ENCODE measurements at places on chromosomes 7 and 10.

DNA sequence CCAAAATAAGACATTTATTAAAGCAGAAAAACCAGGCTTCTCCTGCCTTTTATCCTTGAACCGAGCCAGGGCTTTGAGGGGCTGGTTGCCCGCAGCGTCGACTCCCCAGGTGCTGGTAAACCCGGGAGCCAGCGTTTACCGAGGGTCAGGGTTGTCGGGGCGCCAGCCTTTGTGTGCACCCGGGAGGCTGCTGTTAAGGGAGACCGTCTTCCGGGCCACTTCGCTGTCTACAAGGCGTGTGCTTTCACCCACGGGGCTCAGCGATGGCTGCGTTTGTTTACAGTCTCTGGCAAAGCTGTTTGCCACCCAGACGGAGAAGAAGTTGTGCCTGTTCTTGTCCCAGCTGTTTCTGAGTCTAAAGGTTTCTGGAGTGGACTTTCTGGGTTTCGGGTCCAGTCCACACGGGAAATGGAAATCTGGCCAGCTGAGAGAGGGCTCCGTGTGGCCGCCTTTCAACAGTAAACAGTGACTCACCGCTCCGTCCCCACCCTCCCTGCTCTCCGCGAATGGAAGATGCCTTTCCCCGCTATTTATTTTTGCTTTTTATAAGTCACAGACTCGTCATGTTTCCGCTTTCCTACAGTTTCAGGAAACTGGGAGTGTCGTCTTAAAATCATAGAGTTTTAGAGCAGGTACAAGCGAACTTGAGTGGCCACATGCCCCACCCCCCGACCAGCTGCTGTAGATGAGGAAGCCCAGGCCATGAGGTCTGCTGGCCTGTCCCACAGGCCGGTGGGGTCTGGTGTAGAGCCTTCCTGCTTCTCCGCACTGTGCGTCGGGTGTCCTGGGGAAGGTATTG is 2.2 kb downstream of the MAFK start:
- peak; percentile 14 for DNase-seq

GRCh38 chr7:45149606-45150005 is 8.0 kb upstream of the RAMP3 start:
- DNase-seq, result no peak

DNA sequence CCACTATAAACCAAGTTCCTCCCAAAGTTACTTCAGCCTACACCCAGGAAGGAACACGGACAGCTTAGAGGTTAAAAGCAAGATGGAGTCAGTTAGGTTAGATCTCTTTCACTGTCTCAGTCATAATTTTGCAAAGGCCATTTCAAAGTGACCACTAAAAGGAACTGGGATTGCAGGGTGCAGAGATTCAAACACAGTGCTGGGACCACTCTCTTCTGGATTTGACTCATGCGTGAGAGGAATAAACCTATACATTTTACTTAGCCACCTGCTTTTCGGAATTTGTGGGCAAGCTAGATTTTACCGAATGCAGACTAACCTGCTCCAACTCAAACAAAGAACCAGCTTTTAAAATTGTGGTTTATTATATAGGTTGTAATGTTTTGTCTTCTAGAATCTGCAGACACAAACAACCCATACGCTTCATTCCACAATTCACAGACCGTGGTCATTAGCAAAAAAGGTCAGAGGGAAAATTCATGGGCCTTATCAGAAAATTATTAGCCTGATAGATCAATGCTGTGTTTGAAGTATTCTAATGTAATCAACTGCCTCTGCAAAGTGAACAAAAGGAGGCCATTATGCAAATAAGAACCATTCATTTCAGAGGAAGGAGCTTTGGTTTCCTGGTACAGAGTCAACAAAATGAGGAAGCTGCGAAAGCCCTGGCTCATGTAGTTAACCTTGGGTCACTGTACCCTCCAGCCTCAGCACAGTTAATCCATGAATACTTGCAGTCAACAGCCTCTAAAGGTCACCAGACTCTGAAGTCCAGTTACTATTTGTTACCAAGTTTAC is 342.7 kb upstream of the KLF6 start:
- DNase-seq, result no peak

DNA sequence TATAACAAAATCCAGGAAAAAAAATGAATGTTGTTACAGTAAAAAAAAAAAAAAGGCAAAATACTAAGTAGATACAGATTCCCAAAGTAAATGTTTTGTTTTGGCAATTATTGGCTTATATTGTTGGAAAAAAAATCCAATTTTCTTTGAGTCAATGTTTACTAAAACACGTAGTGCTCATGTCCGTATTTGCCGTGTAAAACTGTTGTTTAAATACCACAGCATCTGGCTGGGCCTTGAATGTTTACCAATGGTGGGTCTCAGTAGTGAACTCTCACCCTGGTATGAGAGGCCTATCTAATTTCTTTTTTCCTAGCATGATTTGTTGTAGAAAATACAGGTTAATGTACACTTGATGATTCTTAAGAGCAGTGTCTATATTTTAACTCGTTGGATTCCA is 41.4 kb upstream of the SLC26A5 start:
- DNase-seq, result no peak

GRCh38 chr7:15801041-15801440 is 114.6 kb upstream of the MEOX2 start:
- no peak for DNase-seq

DNA sequence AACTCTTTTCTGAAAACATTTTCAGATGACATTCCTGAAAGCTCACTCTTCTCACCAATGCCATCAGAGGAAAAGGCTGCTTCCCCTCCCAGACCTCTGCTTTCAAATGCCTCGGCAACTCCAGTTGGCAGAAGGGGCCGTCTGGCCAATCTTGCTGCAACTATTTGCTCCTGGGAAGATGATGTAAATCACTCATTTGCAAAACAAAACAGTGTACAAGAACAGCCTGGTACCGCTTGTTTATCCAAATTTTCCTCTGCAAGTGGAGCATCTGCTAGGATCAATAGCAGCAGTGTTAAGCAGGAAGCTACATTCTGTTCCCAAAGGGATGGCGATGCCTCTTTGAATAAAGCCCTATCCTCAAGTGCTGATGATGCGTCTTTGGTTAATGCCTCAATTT is 16.5 kb downstream of the ANLN start:
- no peak for DNase-seq

GRCh38 chr7:42210333-42210732 is 26.7 kb downstream of the GLI3 start:
- DNase-seq, result no peak

DNA sequence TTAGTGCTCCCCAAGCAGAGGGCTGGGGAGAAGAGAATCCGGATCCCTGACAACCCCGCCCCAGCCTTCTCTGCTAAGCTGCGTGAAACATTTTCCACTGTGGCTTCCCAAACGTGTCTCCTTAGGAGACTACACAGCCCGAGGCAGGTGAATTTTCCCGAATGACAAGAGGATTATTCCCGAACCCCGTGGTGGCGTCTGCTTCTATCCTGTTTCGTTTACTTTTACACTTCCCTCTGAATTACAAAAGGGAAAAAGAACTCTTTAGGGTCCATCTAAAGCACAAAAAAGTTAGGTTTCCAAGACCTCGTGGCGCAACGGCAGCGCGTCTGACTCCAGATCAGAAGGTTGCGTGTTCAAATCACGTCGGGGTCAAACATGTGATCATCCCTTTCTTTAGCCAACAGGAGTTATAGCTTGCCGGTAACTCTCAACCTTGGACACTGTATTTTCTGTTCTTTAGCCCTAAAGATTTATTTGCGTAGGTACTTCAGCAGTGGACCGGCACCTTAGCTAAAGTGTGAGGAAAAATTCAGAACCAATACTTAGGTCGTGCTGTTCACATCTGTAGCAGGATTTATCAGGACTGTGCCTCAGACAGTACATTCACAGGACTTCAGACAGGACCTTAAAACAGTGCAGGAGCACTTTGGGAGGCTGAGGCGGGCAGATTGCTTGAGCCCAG is 3.2 kb upstream of the ZNF789 start:
- no peak for DNase-seq

GRCh38 chr7:75776295-75776971 is 4.4 kb upstream of the CCL26 start:
- peak; percentile 32 for DNase-seq

DNA sequence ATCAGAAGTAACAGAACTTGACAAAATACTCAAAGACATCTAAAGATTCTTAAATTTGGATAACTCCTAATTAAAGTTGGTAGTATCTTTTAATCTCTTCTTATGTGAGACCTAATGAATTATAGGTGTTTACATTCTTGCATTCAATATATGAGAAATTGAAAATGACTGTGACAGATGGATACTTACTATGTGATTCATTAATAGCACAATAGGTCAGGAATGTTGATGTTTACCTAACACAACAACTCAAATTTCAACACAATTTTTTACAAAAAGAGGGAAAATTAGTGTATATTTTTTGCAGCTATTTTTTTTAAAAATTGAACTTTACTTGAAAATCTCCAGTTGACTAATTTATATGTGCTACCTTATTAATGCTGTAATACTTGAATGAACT is 31.7 kb upstream of the MCU start:
- no peak for DNase-seq

DNA sequence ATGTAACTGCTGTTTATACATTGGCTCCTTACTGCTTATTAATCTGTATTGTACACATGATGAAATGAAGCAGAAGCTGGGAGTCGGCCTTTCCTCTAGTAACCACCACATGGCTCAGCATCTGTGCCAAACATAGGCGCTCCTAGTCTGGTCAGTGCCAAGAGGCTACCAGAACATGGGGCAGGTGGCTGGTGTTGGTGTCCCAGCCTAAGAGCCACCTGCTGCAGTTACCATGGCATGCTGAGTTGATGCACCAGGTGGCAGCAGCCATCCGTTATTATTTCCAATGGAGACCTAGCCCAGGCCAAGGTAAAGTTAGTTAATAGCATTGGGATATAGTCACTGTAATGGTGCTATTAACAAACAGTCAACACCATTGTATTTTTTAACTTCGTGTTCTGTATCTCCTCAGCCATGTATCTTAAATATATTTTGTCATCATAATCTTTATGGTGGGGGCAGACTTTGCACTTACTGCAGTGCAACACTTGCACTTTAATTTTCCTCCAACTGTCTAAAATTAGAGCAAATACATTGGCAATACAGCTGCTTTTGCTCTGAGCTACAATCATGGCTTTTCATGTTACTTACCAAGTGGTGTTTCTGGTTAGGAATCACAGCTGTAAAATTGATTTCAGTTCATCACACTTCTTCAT is 33.1 kb downstream of the HBP1 start:
- DNase-seq, result no peak

DNA sequence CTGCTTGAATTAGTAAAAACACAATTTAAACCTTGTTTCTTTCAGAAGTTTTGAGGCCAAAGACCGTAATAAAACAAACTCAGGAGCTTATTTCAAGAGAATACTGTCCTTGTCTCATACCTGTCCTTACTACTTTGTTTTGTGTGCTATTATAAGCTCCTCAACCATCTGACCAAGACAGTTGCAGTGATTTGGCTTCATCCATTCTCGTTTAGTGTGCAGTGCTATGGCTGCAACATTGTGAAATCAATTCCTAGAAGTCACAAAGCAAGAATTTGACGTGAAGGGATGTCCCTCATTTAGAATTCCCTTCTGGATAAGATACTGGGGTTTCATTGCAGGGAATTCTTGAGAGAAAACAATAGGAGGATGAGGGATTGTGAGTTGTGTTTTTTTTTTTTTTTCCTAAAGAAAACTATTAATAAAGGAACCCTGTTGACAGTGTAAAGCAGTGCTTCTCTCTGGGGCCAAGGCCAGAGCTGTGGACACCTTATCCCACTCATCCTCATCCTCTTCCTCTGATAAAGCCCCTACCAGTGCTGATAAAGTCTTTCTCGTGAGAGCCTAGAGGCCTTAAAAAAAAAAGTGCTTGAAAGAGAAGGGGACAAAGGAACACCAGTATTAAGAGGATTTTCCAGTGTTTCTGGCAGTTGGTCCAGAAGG is at the start of gene OIT3:
Gene OIT3 (plus strand): TSS at position 604 of the 663 bp plus-strand sequence. CDS start 60 bp downstream, outside the sequence.
- no peak for DNase-seq

DNA sequence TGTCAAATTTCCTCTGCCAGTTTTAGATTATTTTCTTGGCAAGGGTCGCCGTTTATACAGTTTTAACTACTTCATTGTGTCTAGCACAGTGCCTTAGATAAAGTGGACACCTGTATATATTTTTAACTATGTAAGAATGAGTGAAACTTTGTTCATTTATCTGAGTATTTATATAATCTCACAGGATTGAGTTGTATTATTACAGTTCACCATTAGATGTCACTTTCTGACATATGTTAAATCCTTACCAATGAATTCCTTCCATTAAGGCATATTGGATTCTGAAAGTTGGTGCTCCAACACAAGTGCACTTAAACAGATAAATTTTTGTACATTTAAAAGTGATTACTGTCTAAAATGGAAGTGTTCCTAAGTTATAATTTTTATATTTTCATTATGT is 43.0 kb downstream of the ZMYND11 start:
- DNase-seq, result no peak

GRCh38 chr10:64288404-64288803 is 767.2 kb downstream of the REEP3 start:
- no peak for DNase-seq

DNA sequence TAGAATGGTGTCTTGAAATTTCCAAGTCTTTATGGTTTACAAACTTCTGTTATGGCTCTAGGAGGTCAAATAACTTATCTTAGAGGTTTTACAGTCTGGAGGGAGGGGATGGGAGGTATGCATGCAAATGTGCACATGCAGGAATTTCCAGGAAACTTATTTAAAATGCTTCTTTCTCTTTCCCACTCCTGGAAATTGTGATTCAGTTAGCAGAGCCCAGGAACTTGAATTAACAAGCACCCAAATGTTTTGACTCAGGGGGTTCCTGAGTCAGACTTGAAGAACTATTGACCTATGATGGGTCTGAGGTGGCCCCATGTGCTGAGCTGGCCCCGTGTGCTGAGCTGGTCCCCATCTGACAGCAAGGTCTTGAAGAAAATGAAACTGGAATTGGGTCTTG is 669.4 kb downstream of the INHBA start:
- DNase-seq, result no peak

GRCh38 chr7:13878154-13878553 is 111.3 kb downstream of the ETV1 start:
- no peak for DNase-seq

DNA sequence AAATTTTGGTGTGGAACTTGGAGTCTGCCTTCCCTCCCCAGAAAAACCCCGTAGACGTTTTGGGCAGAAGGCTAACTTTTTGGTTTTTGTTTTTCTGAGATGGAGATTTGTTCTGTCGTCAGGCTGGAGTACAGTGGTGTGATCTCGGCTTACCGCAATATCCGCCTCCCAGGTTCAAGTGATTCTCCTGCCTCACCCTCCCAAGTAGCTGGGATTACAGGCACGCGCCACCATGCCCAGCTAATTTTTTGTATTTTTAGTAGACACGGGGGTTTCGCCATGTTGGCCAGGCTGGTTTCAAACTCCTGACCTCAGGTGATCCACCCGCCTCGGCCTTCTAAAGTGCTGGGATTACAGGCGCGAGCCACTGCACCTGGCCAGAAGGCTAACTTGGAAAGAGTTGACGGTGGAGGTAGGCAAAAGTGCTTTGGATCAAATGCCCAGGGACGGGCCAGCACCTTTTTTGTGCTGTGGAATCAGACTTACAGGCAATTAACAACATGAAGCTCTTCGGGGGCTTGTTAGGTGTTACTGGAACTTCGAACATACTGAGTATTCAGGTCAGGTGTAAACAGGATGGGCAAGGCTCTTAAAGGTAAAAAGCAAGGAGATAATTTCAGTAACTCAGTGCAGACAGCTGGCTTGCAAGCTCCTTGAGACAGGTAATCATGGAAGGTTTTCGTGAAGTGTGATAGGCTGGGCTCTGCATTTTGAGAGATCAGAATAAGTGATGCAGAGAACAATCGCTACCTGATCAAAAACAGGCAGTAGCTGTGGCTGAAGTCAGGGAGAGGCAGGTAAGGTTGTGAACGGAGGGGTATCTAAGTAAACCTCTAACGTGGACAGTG is 1.8 kb downstream of the PPP1R35 start:
- no peak for DNase-seq

- no peak for DNase-seq
Measured at GRCh38 chr10:94459385-94459784, 57.0 kb downstream of the TBC1D12 start.

Data from stimulated activated CD4-positive, alpha-beta T cell treated with anti-CD3 and anti-CD28 coated beads, TNF-alpha, amount 100 ng/mL, for 48 hours (primary cell).